ENCODE measurements at places on chromosomes 12 and 14.

DNA sequence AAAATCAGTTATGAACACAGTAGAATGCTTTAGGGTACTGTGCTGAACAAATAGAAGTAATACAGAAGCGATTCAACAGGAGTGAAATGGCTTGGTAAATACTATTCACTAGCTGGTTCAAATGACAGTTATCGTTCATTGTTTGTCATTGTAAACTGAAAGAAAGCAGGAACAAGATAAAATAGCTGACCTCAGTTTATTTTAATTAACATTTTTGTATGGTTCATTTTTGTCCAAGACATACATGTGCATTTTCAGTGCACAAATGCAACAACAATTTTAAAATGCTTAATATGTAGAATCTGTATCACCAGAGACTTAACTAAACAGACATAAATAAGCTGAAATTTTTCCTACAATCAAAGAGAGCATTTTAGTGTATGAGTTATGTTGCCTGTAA lies 49.9 kb downstream of the ALX1 start:
- DNase-seq, result no peak

DNA sequence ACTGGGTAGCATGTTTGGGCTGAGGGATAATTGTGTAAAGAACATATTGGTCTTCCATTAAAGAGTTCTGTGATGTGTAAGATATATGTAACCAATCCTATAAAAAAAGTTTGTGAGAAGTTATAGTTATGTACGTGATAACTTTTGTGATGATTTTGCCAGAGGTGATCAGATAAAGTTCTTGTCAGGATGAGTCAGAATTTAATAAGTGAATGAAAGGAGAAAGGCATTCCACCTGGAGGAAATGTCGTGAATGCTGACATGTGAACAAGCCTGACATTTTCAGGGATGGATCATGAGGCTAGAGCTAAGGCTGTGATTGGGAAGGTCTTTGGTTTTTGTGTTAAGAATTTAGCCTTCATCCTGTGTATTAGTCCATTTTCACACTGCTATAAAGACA lies 241.5 kb downstream of the SNAPC1 start:
- DNase-seq, result no peak

DNA sequence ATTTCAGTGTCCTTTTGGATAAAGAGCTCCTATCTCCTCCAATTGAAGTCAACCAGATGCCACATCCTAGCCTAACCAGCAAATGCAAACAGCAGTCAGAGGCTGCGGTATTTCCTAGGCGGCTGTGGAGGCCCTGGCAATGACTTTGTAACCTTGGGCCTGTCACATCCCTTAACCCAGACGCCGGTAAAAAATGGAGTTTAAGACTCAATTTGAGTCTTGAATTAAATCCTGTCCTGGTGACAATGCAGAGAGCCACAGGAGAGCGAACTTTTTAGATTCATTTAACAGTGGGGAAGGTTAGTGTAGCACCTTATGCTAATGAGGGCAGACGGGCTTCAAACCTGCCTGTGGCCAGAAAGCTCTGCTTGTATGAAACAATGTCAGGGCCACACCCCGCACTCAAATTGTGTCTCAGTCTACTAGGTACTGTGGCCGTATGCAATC lies 1.3 kb downstream of the C12orf75 start:
- no peak for DNase-seq

DNA sequence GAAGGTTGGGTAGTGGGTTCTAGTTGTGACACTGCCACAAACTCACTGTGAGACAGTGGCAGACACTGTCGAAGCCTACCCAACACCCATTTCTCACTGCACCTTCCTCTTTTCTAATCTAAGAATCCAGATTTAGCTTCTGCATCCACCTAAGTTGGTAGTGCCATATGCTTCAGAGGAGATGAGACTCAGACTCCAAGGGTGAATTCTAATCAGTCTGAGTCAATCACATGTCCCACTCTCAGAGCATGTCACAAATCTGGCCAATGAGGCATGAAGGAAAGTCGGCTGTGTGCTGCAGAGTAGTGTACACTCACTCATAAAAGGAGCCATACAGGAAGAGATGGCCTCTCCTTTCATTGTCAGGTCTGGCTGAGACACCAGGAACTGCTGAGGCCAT lies 102.1 kb upstream of the RAP1B start:
- DNase-seq, result no peak

- no peak for DNase-seq
Observed at GRCh38 chr14:53062856-53063255, 90.3 kb downstream of the DDHD1 start.

- peak; percentile 58 for DNase-seq
Observed at GRCh38 chr14:42224053-42224888, 617.6 kb downstream of the LRFN5 start.

- DNase-seq, result no peak
Observed at GRCh38 chr14:72774894-72775620, 118.8 kb downstream of the DPF3 start.

DNA sequence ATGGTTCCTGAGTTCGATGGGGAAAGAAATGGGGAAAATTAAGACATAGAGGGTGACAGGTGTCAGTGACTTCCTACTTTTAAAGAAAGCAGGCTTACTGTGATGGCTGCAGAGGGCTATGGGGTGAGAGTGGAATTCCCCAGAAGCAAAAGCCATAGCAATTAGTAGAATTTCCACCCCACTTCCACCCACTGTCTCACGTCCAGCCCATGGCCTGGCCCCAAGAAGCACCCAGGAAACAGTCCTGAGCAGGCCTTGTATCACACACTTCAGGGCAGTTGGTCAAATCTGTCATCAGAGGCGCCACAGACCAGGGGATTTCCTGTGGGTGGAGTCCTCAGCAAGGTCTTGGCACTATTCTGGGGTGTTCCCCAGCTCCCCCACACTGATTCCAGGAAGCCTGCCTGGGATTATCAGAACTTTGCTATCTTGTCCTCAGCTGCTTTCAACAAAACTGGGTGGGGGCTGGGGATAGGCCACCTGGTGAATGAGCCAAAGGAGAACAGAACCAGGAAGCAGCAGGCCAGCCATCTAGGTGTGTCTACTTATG lies 120.1 kb upstream of the CCND2 start:
- DNase-seq, result no peak

All from SHP77 (cell line).